Stomach (tissue), 19 donors: ENCODE measurements at places on chromosomes 12 and 14.

GRCh38 chr12:48716168-48716492, 377 bp downstream of the CCNT1 start:
- no peak for DNase-seq

DNA sequence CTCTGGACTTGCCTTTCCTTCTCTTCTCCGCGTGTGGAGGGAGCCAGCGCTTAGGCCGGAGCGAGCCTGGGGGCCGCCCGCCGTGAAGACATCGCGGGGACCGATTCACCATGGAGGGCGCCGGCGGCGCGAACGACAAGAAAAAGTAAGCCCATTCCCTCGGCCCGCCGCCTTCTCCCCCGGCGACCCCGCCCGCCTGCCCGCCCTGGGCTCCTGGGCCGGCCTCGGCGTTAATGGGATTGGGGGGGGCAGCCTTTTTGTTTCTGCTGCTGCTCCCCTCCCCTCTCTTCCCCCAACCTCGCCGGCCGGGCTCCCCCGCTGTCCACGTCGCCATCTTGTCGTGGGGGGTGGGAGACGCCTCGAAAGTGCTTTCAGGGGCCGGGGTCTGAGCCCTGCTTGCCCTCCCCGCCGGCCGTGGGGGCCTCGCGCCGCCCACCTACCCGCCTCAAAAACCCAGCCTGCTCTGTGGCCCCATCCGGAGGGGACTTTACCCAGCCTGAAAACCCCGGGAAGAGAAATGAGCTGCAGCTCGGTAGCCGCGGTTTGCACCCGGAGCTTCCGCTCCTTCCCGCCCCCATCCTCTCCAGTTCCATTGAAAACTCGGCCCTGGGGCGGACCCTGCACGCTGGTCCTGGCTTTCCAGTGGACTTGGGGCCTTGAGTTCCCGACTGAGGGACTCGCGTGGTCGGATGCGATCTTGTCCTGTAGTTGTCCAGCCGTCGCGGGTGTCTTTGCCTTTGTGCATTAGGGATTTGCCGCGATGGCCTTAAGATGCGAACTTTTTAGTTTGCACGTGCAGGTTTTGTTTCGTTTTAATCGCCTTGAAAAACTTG, 598 bp downstream of the HIF1A start:
- DNase-seq, result peak; percentile 53

DNA sequence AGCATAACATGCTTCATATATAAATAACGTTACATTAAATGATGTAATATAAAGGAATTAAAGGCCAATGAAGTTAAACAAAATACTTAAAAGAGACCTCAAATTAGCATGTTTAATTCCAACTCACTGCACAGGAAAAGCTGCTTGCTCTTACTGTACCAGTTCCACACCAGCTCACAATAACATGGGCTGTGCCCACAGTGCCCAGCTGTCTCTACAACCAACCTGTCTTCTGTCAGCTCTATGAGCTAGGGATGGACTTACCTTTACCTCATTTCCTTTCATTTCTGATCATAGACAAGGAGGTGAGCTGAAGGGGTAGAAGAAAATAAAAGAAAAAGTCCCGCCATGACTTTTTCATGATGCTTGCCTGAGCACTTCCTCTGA, 64.8 kb downstream of the NKX2-1 start:
- no peak for DNase-seq

DNA sequence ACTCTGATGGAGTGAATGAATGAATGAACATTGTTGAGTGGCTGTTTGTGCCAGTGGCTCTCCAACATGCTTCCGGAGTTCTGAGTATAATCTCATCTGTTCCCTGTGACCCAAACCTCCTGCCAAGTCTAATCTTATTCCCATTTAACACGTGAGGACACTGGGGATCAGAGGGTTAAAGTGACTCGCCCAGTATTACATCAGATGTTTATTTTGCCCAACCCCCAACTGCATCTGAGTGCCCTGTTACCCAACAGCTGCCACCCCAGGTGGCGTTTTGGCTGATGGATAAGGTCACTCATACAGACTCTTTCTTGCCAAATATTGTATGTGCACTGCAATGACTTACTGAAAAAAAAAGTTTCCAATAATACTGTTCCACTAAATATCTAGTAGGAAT, 210.9 kb downstream of the EXOC5 start:
- no peak for DNase-seq

- no peak for DNase-seq
These were observed 80.3 kb downstream of the SLC8A3 start for GRCh38 chr14:70108419-70108818.

DNA sequence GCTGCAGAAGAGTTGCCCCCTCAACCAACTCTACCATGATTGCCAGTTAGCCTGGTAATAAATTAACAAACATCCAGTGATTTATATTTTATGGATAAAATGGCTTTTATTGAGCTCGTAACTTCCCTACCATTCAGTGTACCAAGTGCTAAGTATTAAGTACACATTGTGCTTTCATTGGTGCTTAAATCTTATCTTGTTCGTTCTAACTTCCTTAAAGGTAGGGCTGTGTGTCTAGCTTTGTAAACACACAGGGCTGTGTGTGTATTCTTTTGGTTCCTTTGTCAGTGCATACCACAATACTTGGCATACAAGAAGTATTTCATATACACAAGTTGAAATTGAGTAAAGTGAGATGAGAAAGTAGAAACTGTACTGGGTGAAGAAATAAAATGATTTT, 80.4 kb downstream of the KCNC2 start:
- no peak for DNase-seq

DNA sequence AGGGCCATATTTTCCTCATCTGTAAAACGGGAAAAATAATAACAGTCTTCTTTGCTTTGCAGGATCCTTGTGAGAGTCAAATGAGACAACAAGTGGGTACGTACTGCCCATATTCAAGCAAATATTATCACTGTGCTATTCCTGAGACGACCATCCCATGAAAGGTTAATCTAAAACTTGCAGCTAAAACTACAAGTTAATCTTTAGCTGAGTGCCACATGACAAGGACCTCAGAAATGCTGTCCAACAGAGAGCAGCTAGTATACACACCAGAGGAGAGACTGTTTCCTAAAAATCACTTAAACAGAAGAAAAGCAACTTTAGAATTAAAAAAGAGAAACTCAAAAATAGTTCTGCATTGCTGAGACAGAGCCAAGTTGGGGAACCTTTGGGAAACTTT, 162.7 kb upstream of the TMTC2 start:
- no peak for DNase-seq

DNA sequence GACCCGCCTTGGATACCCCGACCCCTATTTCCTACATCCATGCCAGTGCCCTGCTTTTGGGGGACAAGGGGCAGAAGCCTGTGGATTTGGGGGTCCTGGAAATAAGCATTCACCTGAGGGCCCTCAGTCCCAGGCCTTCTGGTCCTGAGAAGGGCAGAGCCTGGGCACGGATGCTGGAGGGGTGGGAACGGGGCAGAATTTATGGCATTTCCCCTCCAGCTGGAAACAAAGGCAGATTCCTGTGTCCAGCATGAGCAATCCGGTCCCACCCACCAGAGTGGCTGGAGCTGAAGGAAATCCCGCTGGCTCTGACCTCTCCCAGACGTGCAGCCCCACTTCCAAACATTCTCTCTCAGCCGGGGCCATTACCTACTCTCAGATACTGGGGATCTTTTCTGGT, 9.3 kb downstream of the ANKRD33 start:
- no peak for DNase-seq

DNA sequence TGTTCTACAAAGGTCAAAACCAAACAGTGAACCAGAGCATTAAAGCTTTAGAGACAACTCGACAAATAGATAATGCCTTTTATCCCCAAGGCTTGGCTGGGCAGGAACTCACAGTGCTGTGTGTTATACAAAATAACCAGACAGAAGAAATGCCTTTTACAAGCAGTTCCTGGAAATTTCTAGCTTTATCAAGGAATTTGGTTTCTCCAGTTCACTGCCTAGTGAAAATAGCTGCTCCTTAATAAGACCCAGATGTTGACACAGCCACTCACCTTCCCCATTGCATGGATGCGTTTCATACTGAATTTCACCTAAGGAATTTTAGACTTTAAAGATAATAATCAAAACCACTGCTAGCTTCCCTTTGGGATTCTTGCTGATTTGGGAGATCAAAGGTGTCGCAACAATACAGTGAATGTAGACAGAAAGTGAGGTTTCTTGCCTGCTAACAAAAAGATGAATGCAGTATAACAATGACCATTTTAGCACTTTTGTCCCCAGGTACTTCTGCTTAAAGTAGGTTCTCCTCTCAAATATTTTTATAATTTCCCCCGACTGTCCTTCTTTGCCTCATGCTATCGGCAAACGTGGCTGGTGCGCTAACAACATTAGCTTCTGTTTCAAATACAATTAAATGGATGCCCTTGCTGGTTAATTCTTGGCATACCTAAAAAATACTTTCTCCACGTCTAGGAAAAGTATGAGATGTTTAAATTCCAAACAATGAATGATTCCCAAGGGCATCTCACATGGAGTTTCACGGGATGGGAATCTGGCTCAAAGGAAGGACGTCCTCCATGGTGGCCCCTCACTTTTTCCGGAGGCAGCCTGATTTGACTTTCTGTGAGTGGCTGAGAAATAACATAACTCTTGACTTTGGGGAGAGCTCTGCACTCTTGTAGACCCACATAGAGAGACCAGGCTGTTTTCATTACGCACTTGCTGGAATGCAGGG, 162.4 kb downstream of the C12orf75 start:
- DNase-seq, result no peak

GRCh38 chr12:31967539-31967938, 8.3 kb downstream of the RESF1 start:
- no peak for DNase-seq

- peak; percentile 21 for DNase-seq
These were observed 64.2 kb upstream of the IFNG-AS1 start for GRCh38 chr12:67925077-67925476.

DNA sequence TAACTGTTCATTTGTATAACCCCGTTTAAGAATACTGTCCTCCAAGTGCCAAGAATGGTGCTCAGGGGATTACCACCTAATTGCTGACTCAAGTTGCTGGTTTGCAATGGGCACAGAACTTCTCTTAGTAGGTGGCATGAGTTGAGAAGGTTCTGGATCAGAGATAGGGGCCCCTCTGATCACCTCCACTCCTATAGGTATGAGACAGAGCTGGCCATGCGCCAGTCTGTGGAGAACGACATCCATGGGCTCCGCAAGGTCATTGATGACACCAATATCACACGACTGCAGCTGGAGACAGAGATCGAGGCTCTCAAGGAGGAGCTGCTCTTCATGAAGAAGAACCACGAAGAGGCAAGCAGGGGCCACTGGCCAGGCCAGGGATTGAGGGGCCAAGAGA, 1.6 kb downstream of the KRT18 start:
- no peak for DNase-seq

- no peak for DNase-seq
These were observed 3.5 kb upstream of the EIF5 start for GRCh38 chr14:103330536-103330935.

DNA sequence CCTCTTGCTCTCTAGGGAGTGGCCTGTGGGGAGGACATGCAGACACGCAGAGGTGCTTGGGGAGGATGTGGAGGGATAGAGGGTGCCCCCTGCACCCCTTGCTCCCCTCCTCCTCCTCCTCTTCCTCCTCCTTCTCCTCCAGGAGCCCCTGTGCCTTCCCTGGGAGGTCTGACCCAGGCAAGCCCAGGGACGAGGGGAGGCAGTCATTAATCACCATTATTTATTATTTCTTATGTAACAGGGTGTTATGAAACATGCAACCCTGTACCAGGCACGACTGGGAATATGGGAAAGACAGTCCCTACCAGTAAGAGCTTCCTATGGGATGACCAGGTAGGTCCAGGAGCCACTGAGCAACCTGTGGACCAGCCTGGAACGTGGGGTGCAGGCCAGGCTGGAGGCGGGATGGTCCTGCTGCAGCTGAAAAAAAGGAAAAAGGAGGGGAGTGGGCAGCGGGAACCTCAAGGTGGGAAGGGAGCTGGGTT, 22.5 kb upstream of the PGF start:
- no peak for DNase-seq

DNA sequence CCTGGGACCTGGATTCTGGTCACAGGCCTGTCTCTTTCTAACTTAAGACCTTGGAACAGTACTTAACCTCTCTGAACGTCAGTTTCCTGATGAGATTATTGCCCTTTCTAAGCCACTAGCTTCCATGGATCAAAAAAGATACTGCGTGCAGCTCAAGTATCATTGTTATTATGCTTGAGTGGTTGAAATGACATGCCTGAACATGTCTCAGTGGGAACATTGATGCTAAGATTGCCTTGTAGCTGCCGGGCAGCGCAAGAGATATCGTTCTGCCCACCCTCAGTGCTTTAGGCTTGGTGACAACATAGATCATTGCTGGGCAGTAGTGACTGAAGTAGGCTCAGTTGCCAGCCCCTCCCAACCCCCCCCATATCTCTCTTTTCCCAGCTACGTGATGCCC, 131.9 kb downstream of the SMOC1 start:
- no peak for DNase-seq

- no peak for DNase-seq
These were observed 274.7 kb downstream of the SLC6A15 start for GRCh38 chr12:84637926-84638325.

- no peak for DNase-seq
These were observed 87.7 kb downstream of the STON2 start for GRCh38 chr14:81312289-81312876.

DNA sequence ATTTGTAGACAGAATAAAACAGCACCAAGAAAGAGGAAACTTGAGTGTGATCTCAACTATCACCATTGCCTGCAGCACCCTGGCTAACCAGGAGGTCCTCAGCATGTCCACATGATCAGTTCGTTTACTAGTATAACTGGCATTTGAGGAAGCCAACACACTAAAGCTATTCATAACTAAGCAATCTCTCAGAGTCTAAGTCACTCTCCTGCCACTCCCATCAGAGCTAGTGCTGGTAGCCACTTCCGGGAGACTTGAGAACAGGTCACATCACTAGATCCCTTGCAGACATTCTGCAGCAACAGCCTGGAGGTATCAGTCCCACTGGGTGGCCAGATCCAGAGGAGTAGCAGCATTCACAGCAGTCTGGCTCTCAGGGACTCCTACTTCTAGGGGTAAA, 352.9 kb upstream of the OR4E1 start:
- no peak for DNase-seq

DNA sequence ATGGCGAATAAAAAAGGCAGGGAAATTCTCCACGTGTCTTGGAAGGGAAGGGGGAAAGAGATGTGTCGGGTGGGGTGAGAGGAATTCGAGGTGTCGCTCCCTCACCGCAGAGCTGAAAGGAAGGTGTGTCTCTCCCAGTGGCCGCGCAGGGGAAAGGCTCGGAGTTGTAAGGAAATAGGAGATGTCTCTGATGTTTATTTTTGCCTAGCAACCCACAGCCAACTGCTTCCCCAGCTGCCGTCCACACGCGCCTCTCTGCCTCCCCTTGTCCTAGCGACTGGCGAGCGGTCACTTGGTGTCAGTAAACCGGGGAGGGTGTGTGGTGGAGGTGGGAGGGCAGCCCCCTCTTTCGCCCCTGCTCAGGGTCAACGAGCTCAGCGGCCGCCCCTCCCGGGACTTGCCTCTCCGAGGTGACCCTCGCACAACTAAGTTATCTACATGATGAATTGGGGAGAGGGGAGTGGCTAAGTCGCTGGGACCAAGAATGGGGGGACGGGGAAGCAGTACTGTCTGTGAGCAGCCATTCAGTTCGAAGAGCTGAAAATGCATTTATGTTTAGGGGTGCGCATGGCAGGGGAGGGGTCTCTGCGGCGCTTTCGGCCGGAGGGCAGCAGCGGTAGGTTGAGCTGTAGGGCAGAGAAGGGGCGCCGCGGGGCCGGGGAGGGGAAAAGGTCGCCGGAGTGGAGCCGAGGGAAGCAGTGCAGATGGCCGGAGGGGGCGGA, 585 bp upstream of the DYRK2 start:
- DNase-seq, result peak; percentile 96

- no peak for DNase-seq
These were observed 4.2 kb downstream of the PPTC7 start for GRCh38 chr12:110578694-110579534.

- no peak for DNase-seq
These were observed 16.3 kb downstream of the ELK3 start for GRCh38 chr12:96210376-96211055.

GRCh38 chr14:102605029-102605428, 12.6 kb downstream of the RCOR1 start:
- no peak for DNase-seq
